ENCODE measurements at places on chromosomes 13 and 19.
A peak's percentile ranks its signal among the peaks of the same experiment; 100 is the strongest.

GRCh38 chr13:50323440-50324065, 308.3 kb downstream of the KCNRG start:
- no peak for DNase-seq

GRCh38 chr13:48403913-48404312, 9.0 kb downstream of the LPAR6 start:
- DNase-seq: no peak

- DNase-seq: no peak
Observed at GRCh38 chr19:44590245-44591059, 22.9 kb upstream of the IGSF23 start.

DNA sequence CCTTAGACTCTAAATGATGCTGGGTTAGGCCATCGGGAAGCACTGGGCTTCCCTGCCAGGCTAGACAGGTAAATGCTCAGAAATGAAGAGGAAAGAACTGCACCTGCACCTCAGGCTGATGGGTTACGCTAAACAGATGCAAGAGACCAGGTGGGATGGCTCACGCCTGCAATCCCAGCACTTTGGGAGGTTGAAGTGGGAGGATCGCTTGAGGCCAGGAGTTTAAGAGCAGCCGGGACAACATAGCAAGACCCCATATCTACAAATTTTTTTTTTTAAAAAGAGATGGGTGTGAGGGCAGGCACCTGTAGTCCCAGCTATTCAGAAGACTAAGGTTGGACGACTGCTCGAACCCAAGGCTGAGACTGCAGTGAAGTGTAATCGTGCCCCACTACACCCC, 634.7 kb downstream of the UQCRFS1 start:
- DNase-seq: no peak

GRCh38 chr13:107277911-107278310, 710.0 kb upstream of the ARGLU1 start:
- DNase-seq: no peak

DNA sequence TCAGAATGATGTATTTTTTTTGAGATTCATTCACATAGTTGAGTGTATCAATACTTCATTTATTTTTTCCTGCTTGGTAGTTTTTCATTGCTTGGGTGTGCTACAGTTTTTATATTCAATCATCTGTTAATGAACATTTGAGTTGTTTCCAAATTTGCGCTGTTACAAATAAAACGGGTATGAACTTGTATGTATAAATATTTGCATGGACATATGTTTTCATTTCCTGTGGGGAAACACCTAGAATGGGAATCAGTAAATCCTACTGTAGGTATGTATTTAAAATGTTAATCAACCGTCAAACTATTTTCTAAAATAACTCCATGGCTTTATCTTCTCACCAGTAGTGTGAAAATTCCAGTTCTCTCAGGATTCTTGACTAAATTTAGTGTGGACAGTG, 826.3 kb downstream of the EFNB2 start:
- no peak for DNase-seq

DNA sequence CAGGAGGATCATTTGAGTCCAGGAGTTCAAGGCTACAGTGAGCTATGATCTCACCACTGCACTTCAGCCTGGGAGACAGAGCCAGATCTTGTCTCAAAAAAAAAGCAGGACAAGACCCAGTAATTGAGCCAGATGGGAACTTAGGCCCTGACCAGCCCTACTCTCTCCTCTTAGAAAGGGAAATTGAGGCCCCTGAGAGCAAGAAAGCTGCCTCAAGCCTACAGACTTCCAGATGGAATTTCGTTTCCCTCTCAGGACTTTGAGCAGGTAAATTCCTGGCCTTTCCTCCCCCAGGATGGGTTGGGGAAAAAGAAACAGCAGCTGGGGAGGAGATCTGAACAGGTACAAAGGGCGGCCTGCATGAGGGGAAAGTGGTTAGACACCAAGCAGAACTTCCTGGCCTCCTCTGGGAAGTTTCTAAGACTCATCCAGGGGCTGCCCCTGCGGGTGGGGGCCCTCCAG, 3.6 kb upstream of the BCL3 start:
- DNase-seq: no peak

GRCh38 chr19:36152352-36153091, at the start of gene COX7A1:
Gene COX7A1, minus strand, starts transcription at chr19:36152447. Its CDS starts 40 bp downstream, at chr19:36152407.
- DNase-seq: no peak

- DNase-seq: no peak
Observed at GRCh38 chr13:66468656-66469055, 761.5 kb downstream of the PCDH9 start.

DNA sequence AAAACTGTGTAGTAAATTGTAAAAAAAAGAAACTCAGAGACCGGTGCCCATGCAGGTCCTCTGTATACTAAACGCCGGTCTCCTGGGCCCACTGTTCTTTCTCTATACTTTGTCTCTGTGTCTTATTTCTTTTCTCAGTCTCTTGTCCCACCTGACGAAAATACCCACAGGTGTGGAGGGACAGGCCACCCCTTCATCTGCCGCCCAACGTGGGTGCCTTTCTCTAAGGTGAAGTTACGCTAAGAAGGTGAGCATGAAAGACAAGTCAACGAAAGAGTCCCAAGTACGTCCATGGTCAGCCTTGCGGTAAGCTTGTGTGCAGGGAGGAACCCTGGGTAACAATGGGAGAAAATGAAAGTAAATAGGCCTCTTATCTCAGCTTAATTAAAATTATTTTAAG, 48.0 kb upstream of the WASF3 start:
- DNase-seq: no peak

GRCh38 chr19:13083627-13084026, 19.0 kb downstream of the LYL1 start:
- DNase-seq: no peak

- DNase-seq: no peak
Observed at GRCh38 chr13:75581874-75582640, 32.5 kb downstream of the UCHL3 start.

DNA sequence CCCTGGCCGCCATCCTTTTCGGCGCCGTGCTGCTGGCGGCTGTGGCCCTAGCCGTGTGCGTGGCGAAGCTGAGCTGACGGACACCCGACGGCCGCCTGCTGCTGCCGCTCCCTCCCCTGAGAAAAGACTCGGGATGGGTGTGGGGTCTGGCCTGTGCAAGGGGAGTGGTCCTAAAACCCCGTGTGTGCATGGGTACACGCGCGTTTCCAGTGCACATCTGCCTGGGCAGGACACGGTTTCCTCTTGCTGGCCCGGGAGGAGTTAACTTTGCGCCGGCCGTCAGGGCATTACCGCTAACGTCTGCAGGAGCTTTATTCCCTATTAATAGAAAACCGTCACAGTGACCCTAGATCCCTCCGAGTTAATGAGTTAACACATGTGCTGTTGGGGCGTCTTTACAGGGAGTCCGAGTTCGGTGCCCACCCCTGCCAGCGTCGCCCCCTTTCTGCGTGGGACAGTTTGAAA, 1.3 kb downstream of the RGS9BP start:
- DNase-seq: no peak

DNA sequence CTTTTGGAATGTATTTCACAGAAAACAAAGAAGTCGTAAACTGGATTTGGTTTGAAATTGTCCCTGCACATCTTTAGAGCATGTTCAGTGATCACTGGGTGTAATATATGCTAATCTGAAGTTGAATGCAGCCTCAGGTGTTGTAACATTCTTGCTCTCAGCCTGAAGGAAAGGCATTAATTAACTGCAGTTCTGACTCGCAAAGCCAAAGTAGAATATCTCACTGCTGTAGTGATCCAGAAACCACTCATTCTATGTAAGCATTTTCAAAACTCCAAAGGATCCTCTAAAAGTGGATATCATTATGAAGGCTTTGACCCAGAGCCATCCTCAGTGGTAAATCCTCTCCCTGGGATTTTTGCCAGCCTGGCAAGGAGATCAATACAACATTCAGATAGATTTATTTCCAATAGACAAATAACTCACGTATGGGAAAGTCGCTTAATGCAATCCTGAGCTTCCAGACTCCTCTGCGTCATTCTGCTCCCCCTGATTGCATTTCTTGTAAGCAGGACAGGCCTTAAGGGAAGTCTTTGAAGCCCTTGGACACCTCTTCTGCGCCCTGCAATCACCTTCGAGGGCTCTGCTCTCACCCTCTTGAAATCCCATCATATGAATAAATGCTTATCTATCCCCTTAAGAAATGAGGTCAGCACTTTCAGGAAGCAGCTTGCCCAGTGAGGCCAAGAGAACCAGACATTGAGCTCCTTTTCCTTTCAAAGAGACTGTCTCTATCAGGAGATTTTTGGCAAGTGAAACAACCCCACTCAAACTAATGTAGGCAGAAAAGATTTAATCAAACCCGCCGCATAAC, 301.7 kb upstream of the NBEA start:
- DNase-seq: no peak

DNA sequence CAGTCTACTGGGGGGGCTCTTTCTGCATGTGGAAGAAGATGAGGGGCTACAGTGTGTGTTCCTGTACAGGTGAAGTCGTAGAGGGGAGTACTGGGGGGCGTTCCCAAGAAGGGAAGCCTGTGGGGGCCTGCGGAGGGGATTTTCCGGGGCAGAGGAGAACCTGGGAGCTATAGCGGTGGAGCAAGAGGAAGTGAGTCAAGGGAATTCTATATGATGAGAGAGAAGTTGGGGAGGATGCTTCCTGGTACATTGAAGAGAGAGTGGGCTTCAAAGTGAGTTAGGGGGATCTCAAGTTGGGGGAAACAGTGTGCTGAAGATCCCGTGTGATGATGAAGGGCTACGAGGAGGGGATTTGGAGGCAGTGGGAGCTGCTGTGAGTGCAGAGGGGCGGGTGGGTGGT, 1.9 kb upstream of the CACNG8 start:
- DNase-seq: no peak

GRCh38 chr19:2976609-2977000, 759 bp upstream of the TLE6 start:
- no peak for DNase-seq

GRCh38 chr19:30739394-30739793, 367.2 kb downstream of the ZNF536 start:
- DNase-seq: no peak

DNA sequence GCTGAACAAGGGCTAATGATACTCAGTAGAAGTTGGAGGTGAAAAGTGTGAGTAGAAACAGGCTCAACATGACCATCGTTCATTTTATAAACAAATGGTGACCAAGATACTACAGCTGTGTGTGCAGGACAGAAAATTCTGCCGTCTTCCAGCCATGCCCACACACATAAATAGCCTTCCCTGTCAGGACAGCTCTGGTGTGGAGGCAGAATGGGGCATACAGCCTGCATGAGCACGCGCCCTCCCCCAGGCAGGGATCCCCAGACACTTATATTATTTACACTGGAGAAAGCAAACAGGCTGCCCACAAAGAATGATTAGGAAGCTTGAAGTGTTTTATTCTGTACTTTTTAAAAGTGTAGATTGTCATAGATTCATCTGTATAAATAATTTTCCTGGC, 20.4 kb downstream of the GJA3 start:
- no peak for DNase-seq

GRCh38 chr19:29315556-29316190, 102.7 kb upstream of the UQCRFS1 start:
- DNase-seq: no peak

GRCh38 chr19:29539131-29539530, 13.3 kb downstream of the VSTM2B start:
- no peak for DNase-seq

GRCh38 chr19:18972301-18972811, 31.3 kb upstream of the HOMER3 start:
- DNase-seq: no peak

GRCh38 chr13:50915565-50915964, 6.0 kb downstream of the RNASEH2B start:
- DNase-seq: no peak

DNA sequence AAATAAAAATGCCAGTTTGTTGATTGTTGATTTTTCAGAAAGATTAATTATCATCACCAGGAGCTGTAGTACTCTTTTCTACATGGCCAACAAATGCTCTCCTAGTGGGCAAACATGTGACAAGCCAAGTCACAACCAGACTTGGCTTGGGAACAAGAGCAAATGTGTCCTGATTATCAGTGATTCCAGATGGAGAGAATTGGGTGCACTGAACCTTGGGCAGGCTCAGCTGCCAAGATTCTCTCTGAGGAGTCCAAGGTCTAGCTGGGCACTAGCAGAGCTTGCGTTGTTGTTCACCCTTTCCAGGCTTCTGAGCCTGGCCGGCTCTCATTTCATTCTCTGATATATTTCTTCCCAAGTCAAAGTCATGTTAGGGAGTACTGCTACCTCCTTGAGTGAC, 27.3 kb upstream of the GPI start:
- no peak for DNase-seq

GRCh38 chr13:84702174-84702573, 819.9 kb upstream of the SLITRK1 start:
- DNase-seq: no peak

GRCh38 chr19:840519-841206, at the start of gene PRTN3:
Gene PRTN3, plus strand, starts transcription at chr19:840999. Its CDS starts 10 bp downstream, at chr19:841009.
- no peak for DNase-seq

DNA sequence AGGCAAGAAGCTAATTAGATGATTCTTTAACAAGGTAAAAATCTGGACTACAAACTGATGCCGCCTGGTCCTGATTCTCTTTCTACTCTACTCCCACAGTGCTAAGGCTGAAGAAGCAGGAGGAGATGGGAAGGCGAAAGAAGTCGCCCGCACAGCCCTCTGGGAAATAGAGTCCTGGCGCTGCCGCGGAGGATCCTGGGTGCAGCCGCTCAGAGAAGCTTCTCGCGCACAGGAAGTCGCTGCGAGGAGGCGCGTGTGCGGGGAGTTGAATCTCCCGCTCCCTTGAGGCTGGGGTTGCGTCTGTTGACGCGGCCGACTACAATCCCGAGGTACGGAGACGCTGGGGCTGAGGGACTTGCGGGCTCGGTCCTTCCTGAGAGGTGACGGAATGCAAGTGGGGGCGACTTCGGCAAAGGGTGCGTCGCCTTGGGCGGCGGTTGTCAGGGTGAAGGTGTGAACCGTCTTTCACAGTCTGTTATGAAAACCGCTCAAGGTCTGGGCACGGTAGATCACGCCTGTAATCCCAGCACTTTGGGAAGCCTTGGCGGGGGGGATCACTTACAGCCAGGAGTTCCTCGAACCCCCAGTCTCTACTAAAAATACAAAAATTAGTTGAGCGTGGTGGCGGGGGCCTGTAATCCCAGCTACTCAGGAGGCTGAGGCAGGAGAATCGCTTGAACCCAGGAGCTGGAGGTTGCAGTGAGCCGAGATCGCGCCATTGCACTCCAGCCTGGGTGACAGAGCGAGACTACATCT, at the start of gene ZNF473:
ZNF473 (plus strand) TSS at position 212 of the 756 bp plus-strand sequence. CDS start 5,078 bp downstream, outside the sequence.
- DNase-seq: peak; percentile 94

DNA sequence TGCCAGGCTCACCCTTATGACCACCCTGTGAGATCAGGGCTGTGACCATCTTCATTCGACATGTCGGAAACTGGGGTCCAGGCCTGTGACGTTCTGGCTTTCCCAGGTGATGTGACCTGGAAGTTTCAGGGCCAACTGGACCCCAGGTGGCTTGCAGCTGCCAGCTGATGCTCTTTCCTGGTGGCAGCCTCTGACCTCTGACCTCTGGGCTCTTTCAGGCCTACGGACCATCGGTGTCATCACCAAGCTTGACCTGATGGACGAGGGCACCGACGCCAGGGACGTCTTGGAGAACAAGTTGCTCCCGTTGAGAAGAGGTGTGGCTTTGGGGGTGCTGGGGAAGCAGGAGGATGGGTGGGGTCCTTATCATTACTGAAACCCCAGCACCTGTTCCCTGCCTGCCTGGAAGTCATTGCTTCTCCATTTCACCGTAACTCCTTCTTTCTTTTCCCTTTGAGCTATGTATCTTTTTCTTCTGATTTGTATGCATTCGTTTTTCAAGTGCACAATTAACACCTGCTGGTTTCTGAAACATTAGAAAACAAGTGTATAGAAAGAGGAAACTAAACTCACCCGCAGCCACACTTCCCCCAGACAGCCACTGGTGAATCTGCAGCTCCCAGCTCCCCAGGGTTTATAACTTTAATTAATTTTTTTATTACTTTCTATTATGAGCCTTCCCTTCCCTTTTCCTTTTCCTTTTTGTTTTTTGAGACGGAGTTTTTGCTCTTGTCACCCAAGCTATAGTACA, 58.9 kb downstream of the TMED1 start:
- no peak for DNase-seq
